Adrenal gland (tissue), 19 donors: ENCODE measurements at places on chromosomes 16 and 17.
A peak's percentile ranks its signal among the peaks of the same experiment; 100 is the strongest.

GRCh38 chr17:32568705-32569104 lies 81.9 kb downstream of the CDK5R1 start:
- DNase-seq, result no peak

DNA sequence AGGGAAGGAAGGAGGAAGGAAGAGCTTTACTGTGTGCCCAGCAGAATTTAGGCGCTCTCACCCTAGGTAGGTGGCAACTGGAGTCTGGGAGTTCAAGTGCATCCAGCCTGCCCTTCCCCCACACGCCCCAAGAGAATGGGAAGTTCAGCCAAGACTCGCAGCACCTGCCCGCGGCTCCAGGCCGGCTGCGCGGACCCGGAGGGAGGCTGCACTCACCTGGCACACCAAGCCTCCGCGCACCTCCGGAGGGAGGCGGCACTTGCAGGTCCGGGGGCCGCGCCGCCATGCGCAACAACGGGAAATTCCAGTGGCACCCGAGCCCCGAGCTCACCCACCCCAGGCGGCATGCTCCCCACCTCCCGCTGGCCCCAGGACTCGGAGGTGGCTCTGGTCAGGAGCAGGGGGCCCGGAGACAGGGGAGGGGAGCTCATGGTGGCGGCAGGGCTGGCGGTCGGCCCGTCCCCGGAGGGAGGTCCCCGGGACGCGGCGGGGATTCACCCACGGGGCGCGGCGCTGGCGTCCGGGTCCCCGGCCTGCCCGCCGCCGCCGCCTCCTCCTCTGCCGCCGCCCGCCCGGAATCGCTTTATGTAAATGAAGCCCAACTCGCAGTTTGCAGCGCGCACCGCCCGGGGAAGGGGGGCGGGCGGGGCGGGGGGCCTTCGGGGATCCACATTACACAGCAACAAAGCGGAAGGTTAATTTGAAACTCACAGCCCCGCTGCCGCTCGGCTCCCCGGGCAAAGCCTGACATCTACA lies at the start of gene ZFHX3:
TSS of gene ZFHX3 (minus strand) at position 593 of the 756 bp plus-strand sequence. CDS start 87,983 bp downstream, outside the sequence.
- DNase-seq, result peak; percentile 76

GRCh38 chr17:43779145-43780125 lies 658 bp upstream of the DUSP3 start:
- peak; percentile 48 for DNase-seq

DNA sequence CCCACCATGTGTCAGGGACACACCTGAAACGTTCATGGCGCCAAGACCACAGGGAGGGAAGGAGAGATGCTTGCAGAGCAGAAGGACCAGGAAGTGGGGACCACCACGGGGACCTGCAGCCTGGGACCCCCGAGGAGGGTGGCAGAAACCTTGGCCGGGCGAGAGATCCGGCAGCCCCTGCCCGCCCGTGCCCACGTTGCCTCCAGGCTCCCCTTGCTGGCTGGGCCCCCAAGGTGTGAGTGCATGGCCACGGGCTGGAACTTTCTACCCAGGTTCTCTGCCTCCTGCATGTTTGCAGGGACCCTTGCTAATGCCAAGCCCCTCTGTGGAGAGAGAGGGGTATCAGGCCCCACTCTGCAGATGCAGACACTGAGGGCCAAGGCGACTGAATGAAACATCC lies 50.4 kb downstream of the USP22 start:
- DNase-seq, result no peak

DNA sequence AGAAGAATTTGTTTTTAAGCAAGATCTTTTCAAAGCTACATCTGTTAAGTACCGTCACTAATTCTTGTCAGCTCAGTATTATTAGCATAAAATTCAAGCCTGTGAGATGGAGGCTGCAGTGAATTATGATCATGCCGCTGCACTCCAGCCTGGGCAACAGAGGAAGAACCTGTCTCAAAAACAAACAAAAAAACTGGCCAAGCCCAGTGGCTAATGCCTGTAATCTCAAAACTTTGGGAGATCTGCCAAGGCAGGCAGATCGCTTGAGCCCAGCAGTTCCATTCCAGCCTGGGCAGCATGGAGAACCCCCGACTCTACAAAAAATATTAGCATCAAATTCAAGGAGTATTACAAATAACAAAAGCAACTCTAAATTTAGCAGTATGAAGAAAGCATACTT lies 88.0 kb downstream of the STXBP4 start:
- peak; percentile 14 for DNase-seq

DNA sequence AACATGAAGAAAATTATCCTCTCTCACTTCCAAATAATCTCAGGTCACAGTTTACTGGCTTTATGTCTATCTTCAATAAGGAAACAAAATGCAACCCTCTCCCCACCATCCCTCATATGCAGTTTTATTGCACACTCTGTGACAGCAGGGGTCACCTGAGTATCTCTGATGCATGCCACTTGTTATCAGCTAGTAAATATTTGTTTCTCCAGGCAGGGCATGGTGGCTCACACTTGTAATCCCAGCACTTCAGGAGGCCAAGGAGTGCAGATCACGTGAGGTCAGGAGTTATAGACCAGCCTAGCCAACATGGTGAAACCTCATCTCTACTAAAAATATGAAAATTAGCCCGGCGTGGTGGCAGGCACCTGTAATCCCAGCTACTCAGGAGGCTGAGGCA lies 61.1 kb downstream of the ADAMTS18 start:
- DNase-seq, result no peak

DNA sequence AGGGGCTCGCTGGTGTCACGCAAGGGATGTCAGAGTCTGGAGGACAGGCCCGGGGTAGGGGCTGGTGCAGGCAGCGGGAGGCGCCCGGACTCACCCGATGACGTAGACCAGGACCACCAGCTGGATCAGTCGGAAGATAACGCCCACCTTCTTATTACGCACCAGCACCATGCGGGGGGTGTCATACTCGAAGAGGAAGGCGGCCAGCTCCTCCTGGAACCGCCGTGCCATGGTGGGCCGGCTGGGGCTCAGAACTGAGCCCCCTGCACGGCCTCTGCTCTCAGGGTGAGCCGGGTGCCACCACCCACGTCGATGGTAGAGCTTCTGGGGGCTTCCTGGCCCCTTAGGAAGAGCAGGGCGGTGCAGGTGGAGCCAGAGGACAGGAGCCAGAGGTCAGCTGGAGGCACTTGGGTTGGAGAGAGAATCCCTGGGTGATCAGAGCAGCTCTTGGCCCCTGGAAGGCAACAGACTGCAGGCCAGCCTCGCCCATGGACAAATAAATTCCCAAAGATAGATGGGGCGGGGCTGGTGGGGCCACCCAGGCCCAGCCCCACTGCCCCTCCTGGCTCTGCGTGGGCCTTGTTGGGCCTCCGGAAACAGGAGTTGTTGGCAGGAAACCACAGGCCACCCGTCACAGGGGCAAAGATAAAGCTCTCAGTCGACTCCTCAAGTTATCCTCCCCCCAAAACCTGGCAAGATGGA lies at the start of gene P2RX1:
TSS of gene P2RX1 (minus strand) at position 471 of the 702 bp plus-strand sequence. CDS start at position 231, 240 bp downstream.
- DNase-seq, result no peak
